ENCODE measurements at places on chromosomes 6 and 20.

- no peak for DNase-seq
These were observed 645.0 kb downstream of the DHX35 start for GRCh38 chr20:39607141-39607540.

GRCh38 chr20:43985121-43985520 is 70.5 kb downstream of the TOX2 start:
- DNase-seq, result no peak

DNA sequence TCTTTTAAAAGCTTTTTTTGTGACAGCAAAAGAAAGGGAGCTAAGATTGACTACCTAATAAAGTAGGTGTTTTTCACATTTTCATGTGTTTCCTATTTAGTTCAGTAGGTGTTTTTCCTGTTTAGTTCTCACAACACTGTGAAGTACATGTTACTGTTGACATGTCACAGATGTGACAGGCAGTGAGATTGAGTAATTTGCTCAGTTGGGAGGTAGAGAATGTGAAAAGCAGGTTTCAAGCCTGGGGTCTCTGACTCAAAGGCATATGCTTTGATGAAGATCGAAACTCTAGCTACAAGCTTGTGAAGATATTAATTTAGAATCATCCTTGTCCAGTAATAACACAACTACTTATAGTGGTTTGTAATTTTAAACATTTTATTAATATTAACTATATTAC is 43.1 kb downstream of the SLX4IP start:
- DNase-seq, result no peak

DNA sequence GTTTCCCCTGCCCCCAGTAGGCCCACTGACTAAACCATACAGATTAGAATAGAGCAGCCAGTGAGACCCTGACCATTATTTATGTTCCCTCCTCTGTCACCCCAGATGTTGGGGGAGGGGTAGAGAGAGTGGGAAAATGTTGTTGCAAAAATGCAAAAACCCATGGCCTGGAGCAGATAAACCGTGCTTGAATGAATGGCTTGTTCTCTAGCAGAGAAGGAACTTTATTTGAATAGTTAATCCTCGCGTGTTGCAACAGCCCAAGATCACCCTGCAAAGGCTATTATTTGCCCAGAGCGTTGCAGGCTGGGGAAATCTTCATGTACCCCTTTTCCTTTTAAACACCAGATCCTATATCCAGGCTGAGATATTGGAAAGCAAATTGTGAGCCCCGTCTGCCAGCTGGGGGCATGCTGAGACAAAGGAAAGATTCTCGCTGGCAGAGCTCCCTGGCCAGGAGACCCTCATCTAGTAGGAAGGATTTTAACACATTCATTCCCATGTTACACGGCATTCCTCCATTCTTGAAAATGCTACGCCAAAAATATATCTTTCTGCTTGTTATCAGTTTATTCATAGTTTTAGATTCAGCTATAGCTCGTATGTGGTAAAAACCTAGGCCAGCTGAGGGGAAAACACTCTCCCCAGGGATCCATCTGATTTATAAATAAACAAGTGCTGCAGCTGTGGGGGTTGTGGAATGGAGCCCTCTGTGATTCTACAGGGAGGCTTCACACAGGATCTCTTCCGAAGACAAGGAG is 53.0 kb downstream of the LINC00237 start:
- DNase-seq, result no peak

GRCh38 chr6:138643210-138643609 is 130.4 kb upstream of the CCDC28A start:
- no peak for DNase-seq

DNA sequence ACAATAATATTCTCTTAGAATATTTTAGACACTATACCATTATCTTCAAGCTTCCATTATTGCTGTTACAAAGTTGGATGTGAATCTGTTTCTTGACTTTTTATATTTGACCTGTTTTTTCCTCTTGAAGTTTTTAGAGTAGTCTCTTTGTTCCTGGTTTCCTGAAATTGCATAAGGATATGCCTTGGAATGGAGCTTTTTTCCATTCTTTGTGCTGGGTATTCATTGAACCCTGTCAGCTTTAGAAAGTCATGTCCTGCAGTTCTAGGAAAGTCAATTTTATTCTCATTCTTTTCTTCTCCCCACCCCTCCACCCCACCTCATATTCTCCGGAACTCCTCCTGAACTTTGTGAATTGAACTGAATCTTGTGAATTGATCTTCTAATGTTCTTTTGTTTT is 92.4 kb upstream of the FOXO3 start:
- DNase-seq, result no peak

GRCh38 chr6:119467488-119468081 is 118.0 kb upstream of the MAN1A1 start:
- DNase-seq, result no peak

DNA sequence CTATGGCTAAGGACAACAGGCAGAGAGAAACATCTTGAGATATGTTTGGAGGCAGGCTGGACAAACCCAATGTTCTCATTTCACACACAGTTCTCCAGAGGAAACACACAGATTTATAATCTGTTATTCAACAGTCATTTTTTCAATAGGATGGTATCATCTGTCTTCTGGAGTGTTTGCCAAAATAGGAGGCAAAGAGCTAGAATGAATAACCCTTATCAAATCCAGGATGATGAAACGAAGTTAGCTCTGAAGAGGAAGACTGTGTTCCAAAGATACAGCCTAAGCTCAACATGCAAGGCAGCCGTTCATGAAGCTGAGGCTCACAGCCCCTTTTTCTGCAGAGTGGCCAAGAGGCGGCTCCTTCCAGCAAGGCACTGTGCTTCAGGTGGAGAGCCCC is 70.8 kb downstream of the PPP1R3G start:
- DNase-seq, result no peak

DNA sequence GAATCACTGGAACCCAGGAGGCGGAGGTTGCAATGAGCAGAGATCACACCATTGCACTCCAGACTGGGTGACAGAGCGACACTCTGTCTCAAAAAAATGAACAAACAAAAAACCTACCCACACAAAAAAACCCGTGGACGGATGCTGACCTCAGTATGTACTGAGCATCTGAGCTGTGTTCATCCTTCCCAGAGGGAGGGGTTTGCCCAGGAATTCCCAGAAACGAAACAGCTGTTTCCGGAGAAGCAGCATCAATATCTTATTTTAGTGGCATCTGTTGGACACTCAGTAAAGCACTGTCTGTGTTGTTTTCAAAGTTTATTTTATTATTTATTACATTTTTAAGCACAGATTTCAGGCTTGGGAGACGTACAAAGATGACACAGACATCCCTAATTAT is 18.7 kb downstream of the NANP start:
- DNase-seq, result no peak

GRCh38 chr6:142617158-142617557 is 315.4 kb downstream of the ADGRG6 start:
- no peak for DNase-seq

DNA sequence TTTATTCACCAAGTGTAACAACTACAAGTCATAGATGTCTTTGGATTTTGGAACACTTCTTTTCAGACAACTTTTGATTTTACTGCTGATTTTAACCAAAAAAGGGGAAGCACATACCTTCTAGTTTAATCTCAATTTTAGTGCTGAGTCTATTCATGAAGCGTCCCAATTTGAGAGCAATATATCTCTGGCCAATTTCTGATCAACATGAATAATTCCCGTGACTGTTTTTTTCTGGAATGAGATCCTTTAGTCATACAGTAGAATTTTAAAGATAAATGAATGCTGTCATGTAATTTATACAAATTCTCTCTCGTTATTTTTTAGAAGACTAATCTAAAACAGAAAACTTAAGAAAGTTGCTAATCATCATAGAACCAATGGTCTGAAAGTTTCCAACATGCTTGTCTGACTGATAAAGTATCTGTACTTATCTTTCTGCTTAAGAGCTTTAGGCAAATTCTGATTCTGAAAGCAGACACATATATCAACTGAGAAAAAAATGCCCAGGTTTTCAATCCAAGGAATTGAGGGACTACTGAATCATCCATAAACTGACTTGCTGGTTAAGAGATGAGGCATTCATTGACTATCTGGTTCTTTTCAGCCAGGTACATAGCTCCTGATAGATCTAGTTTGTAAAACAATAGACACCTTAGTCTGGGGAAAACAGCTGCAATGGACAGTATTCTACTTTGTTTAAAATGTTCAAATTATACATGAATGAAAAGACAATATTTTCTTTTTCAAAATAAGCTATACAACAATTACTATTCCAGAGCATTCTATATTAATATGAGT is 657.5 kb downstream of the RFPL4B start:
- DNase-seq, result no peak

GRCh38 chr6:133805876-133806275 is 83.0 kb upstream of the TCF21 start:
- no peak for DNase-seq

GRCh38 chr6:53691667-53692133 is 26.1 kb upstream of the KLHL31 start:
- DNase-seq, result no peak

DNA sequence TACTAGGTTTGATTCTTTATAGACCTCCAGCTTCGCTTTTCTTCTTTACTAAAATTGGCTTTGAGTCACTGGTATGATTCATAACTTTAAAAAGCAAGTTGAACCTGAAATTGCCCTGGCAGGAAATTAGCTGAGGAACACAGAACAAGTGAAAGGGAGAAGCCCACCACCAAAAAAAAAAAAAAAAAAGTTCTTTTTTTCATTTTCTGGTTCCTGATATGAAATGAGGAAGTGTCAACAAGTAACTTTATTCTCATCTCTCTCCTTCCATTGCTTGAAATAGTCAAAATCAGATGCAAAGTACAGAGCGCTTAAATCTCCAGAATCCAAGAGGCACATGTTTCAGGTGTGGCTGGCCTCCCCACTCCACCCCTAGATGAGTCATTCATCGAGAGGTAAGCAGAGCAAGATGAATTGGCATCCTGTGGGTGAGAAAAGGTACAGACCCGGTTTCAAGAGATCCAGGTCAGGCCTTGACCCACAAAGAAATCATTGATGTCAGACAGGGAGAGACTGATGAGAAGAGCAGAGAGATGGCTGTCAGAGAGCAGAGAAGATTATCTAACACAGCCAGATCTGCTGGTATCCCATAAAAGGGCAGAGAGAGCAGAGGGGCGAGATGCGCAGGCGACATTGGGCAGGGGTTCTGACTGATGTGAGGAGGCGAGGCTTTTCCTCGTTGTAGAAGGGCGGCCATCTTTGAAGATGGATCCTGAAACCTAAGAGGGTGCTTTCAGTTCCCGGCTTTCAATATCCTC is 54.8 kb upstream of the MBOAT1 start:
- no peak for DNase-seq

DNA sequence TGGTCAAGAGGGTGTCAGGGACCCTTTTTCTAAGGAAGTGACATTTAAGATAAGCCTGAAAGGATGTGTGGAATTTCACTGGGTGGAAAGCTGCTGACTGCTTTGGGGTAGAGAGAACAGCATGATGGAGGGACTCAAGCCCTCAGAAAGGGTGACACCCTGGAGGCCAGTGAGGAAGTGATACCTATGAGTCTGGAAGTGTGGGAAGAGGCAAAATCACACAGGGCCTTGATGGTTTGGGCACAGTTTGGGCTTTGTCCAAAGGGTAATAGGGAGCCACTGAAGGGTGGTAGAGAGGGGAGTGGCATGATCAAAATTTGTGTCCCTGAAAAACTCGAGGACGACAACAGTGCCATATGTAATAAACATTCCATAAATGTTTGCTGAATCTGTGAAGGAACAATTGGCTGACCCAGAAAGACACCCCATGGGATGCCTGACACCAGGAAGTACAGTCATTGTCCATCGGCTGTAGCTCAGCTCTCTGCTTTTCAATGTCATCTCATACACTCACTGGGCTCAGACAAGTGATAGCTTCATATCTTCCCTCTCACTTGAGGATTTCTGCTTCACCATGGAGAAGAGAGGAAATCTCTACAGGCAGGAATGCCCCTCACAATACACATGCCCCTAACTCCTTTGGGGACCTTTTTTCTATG is 21.3 kb downstream of the CASS4 start:
- no peak for DNase-seq

- DNase-seq, result peak; percentile 64
These were observed 219.3 kb downstream of the ARHGAP18 start for GRCh38 chr6:129490521-129491255.

GRCh38 chr6:70547905-70548304 is 18.8 kb upstream of the SDHAF4 start:
- no peak for DNase-seq

DNA sequence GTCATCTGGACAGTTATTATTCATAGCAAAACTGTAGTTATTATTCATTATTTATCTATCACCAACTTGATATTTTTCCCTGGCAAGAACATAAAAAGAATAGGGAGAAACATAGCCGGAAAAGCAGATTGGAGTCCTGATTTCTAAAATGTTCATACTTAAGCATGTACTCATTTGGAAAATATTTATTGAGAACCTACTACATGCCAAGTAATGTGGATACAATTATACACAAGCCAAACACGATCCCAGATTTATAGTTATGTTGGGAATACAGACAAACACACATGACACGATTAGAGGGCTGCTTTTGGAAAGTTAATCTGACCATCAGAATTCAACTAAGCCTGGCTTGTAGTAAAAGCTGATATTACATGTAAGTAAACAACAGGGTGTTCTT is 30.7 kb downstream of the ARHGAP18 start:
- DNase-seq, result no peak

- no peak for DNase-seq
These were observed 46.3 kb downstream of the UNC5CL start for GRCh38 chr6:40992746-40993145.

DNA sequence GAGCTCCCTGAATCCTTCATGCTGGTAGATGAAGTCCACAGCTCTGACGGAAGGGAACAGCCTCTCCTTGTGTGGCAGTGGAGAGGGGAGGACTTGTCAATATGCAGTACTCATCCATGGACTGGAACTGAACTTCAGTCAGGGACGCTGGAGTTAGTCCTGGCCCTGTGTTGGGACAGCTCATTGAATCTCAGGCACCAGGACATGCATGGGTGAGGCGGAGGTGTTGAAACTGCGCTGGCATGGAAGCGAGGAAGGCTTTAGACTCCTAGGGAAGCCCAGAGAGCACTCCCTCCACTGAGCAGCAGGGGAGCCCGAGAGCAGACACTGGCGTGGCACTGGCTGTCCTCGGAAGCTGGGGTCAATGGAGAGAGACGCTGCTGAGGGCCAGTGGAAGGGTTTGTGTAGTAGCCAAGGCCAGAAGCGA is 161.3 kb upstream of the GGTLC1 start:
- no peak for DNase-seq

GRCh38 chr6:44659726-44660125 is 272.2 kb downstream of the CDC5L start:
- DNase-seq, result no peak

DNA sequence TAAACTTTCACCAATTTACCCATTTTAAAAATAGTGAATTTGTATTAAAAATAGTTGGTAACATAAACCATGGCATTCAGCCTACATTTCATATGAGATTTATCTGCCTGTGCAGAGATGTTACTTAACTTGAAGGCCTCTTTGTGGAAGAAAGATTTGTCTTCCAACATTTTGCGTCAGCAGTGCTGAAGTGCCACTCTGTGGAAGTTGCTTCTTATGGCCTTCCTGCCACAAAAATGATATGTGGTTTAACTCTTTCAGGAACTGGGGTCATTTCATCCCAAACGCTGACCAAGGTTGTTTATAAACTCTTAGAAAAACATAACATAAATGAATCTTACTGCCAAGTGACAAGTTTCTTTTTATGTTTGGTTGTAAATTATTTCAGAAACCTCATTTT is 246.8 kb downstream of the ARID1B start:
- DNase-seq, result no peak

Measured in femur (tissue), 1 donor.